ENCODE measurements at places on chromosomes 13 and 19. TPM values are rescaled to one million over a fixed set of nuclear protein-coding genes. Genes with fewer than 3 reads are reported as not detected.

ZNF729 gene
- total RNA-seq, result not detected

DNA sequence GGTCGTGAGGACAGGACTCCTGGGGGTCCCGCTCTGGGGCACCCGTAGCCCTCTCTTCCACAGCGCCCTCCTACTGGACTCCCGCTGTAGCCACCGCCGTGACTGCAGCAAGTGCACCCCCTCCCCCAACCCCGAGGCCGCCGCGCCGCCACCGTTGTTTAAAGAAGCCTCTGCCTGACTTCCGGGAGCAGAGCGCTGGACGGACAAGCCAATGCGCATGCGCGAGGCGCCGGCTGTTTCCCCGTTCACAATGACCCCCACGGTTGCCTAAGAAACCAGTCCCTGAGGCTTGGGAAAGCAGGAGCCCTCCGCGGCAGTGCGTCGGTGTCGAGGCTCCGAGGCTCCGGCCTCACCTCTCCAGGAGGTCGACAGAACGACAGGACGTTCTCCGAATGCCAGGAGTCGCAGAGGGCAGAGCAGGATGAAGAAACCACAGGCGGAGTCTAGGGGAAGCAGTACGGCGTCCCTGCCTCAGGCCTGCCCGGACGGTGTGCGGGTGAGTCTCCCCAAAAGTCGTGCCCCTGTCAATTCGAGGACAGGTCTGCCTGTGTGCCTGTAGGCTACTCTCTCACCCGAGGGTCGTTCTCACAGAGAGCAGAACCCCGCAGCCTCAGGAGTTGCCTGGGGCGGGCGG is 70.5 kb upstream of the ZNF420 start:
- no peaks in the 10 kb centered on the region for H3K4me1 ChIP-seq
- peaks cover 27% of the 10 kb centered on the region for H3K36me3 ChIP-seq
- H3K27me3 ChIP-seq, result no peaks in the 10 kb centered on the region
- DNase-seq, result peak; percentile 81

- H3K27ac ChIP-seq, result peak overlapping the region; percentile 68
- DNase-seq, result no peak
- no peaks in the 10 kb centered on the region for H3K27me3 ChIP-seq
- H3K4me1 ChIP-seq, result no peaks in the 10 kb centered on the region
- no peaks in the 10 kb centered on the region for H3K36me3 ChIP-seq
- no peak overlapping the region for H3K4me3 ChIP-seq
These were observed 21.0 kb upstream of the DPP9 start for GRCh38 chr19:4744451-4745174.

DNA sequence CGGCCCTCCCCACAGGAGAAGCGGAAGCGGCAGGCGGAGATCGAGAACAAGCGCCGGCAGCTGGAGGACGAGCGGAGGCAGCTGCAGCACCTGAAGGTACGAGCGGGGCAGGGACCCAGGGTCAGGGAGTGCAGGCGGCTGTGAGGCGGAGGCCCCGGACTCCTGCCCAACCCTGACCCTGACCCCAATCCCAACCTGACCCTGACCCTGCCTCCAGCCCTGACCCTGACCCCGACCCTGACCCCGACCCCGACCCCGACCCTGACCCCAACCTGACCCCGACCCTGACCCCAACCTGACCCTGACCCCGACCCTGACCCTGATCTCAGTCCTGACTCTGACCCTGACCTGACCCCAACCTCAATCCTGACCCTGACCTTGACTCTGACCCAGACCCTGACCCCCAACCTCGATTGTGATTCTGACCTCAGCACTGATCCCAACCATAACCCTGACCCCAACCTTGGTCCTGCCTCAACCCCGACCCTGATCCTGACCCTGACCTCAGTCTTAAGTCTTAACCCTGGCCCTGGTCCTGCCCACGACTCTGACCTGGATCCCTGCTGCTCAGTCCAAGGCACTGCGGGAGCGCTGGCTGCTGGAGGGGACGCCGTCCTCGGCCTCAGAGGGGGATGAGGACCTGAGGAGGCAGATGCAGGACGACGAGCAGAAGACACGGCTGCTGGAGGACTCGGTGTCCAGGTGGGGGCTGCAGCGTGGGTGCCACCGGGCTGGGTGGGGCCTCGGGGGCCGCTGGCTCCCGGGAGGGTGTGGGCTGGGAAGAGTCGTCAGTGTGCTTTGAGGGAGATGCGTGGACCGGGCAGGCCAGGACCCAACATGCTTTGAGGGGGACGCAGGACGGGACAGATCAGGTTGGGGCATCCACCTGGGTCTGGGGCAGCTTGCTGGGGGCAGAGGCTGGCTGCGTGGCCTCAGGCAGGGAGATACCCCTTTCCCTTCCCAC is 18.5 kb downstream of the PALM start:
- H3K27ac ChIP-seq, result peak overlapping the region; percentile 89
- no peak for DNase-seq
- no peaks in the 10 kb centered on the region for H3K36me3 ChIP-seq
- no peak overlapping the region for H3K4me3 ChIP-seq

KLK4 gene
- not detected for total RNA-seq

DNA sequence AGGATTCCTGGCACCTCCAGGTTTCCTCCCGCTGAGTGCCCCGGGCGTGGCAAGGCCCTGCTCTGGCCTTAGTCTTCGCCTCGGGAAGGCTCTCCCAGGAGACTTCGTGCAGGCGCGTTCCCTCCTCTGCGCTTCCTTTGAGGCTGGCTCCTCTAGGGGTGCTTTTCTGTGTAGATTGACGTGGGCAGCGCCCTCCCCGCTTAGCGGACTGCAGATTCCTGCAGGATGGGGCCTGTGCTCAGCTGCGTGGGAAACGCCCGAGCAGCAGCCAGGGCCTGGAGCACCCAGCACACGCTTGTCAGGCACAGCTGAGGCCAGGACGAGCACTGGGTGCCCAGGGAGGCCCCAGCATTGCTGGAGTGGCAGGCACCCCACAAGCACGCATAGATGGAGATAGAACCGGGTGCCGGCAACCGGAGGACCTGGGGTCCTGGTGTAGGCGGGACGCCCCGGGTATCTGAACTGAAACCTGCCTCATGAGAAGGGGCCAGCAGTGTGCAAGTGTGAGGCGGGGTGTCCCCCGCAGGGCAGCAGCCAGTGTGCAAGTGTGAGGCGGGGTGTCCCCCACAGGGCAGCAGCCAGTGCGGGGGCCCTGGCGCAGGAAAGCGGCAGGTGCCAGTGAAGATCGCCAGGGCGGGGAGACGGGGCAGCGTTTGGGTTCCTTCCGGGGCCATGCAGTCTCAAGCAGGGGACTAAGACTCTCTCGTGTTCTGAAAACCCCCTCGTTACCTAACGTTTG is 3.4 kb downstream of the NDUFS7 start:
- H3K36me3 ChIP-seq, result peaks cover 40% of the 10 kb centered on the region
- H3K27me3 ChIP-seq, result no peaks in the 10 kb centered on the region
- DNase-seq, result no peak
- no peak overlapping the region for H3K4me3 ChIP-seq
- H3K4me1 ChIP-seq, result peaks cover 46% of the 10 kb centered on the region

- no peak for DNase-seq
- no peaks in the 10 kb centered on the region for H3K36me3 ChIP-seq
- no peak overlapping the region for H3K27ac ChIP-seq
- no peaks in the 10 kb centered on the region for H3K27me3 ChIP-seq
- H3K4me3 ChIP-seq, result no peak overlapping the region
These were observed 52.1 kb upstream of the EHD2 start for GRCh38 chr19:47661161-47661560.

DNA sequence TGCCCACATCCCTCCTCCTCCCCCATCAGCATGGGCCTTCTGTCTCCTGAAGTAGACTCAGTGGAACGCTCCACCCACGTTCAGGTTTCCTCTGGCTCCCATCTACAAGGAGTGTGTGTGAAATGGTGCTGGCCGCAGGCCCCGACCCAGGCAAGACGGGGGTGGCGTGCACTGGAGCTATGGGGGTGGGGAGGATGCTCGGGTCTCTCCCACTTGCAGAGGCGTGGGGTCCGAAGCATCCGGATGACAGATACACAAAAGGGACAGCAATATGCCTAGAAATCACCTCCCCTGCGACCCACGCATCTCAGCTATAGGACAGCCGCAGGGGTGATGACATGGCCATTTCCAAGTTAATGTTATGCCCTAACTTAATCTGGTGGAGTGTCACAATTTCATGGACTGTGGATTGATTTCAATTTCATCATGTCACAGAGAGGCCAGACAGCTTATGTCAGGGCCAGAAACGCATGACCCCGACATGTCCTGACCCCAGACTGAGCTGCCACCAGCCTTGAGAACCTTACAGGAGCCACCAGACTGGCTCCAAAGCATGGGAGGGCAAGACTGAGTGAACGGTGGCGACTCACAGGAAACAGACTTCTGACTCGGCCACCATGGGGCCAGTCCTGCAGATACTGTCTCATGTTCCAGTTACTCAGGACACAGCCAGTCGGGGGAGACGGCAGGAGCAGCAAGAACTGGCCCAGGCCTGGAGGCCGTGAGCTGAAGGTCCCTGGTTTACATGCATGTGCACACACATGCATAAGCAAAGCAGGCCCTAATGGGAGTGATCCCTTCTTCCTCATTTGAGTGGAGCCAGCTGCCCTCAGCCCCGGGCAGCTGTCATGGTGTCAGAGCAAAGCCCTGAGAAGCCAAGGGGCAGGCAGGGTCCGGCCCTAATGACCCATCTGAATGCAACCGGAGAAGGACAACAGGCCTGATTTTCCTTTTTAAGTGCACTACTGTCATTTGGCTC is 82.2 kb downstream of the SLC7A1 start:
- no peaks in the 10 kb centered on the region for H3K27me3 ChIP-seq
- H3K4me3 ChIP-seq, result no peak overlapping the region
- peak; percentile 68 for DNase-seq
- H3K36me3 ChIP-seq, result no peaks in the 10 kb centered on the region
- H3K4me1 ChIP-seq, result no peaks in the 10 kb centered on the region
- H3K27ac ChIP-seq, result peak overlapping the region; percentile 53

GRCh38 chr19:40640744-40641143 is 39.6 kb downstream of the LTBP4 start:
- no peak for DNase-seq
- peak overlapping the region; percentile 45 for H3K27ac ChIP-seq
- H3K27me3 ChIP-seq, result no peaks in the 10 kb centered on the region
- no peaks in the 10 kb centered on the region for H3K36me3 ChIP-seq

GRCh38 chr13:52344108-52344507 is 61.9 kb downstream of the THSD1 start:
- H3K4me3 ChIP-seq, result no peak overlapping the region
- no peaks in the 10 kb centered on the region for H3K36me3 ChIP-seq
- no peak overlapping the region for H3K27ac ChIP-seq
- DNase-seq, result no peak
- no peaks in the 10 kb centered on the region for H3K27me3 ChIP-seq

PLK5 gene
- not detected for total RNA-seq

EFNB2 gene
- 21.0 TPM for total RNA-seq

DNA sequence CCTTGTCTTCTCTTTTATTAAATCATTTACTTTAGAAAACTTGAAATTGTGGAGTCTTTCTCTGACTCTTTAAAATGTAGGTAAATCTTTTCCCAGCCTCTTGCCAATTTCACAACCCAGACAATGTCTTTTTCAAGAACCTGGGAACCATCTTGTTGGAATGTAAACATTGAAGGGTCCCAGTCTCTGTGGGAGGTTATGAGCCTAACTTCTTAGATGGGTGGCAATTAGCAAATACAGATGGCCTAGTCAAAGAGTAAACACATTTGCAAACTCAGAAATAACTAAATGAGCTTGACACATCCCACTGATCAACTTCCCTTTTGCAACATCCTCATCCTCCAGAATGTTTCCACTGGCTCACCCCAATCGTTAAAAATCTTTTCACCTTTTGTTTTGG is 721.0 kb downstream of the PCDH9 start:
- DNase-seq, result no peak
- H3K4me3 ChIP-seq, result no peak overlapping the region
- no peak overlapping the region for H3K27ac ChIP-seq
- no peaks in the 10 kb centered on the region for H3K4me1 ChIP-seq
- no peaks in the 10 kb centered on the region for H3K27me3 ChIP-seq

DNA sequence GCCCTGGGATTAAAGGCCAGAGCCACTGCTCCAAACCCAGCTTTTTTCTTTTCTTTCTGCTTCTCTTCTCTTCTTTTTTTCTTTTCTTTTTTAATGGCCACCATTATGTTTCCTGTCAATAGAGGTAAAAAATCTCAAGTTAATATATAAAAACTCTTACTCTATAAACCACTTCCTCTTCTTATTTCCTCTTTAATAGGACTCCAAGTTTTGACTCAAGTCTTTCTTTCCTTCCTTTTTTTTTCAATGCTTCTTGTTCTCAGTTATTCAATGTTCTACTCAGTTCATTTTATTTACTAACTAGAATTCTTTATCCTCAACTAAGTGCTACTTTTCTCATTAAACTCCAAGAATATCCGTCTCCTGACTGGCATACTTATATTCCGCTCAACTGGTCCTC is 27.1 kb upstream of the MYCBP2 start:
- no peak for DNase-seq
- peaks cover 26% of the 10 kb centered on the region for H3K4me1 ChIP-seq
- no peak overlapping the region for H3K4me3 ChIP-seq
- no peaks in the 10 kb centered on the region for H3K36me3 ChIP-seq
- peak overlapping the region; percentile 78 for H3K27ac ChIP-seq

- H3K27me3 ChIP-seq, result no peaks in the 10 kb centered on the region
- DNase-seq, result no peak
- peak overlapping the region; percentile 14 for H3K27ac ChIP-seq
These were observed 21.7 kb upstream of the SLC25A30 start for GRCh38 chr13:45439781-45440462.

ERICH4 gene
- total RNA-seq, result not detected

- H3K36me3 ChIP-seq, result no peaks in the 10 kb centered on the region
- no peaks in the 10 kb centered on the region for H3K27me3 ChIP-seq
- H3K4me1 ChIP-seq, result no peaks in the 10 kb centered on the region
These were observed 506.2 kb downstream of the FGF9 start for GRCh38 chr13:22176968-22177520.

GRCh38 chr13:55534306-55534705 is 1606.4 kb upstream of the PRR20A start:
- no peaks in the 10 kb centered on the region for H3K4me1 ChIP-seq
- no peaks in the 10 kb centered on the region for H3K27me3 ChIP-seq
- H3K36me3 ChIP-seq, result no peaks in the 10 kb centered on the region
- DNase-seq, result no peak
- H3K4me3 ChIP-seq, result no peak overlapping the region
- H3K27ac ChIP-seq, result no peak overlapping the region
